Activated CD4-positive, alpha-beta T cell treated with anti-CD3 and anti-CD28 coated beads, Interleukin-2, Interleukin-6, amounts not matched to agents 100 ng/mL and 50 ng/mL, durations not matched to agents 16 hours and 8 hours (primary cell): ENCODE measurements at places on chromosomes 1 and 21.

DNA sequence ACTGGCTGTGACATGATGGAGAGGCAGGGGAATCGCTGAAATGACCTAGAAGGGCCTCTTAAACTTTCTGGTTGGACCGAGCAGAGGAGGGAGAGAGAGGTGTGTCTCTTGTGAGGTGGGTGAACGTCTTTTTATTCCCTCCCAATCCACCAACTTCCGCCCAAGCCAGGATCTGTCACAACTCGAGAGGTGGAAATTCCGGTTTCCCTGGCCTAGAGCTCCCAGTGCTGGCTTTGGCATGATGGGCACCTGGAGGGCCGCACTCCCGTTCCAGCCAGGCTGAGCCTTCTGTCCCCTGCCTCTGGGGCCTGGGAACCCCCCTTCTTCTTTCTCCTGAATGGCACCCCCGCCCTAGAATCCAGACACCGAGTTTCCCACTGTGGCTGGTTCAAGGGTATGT is at the start of gene SEMA4A:
TSS of gene SEMA4A (plus strand) at position 224 of the 400 bp plus-strand sequence. CDS start 994 bp downstream, outside the sequence.
- no peak for DNase-seq

- no peak for DNase-seq
These were observed 57.8 kb upstream of the ERRFI1 start for GRCh38 chr1:8083739-8084484.

DNA sequence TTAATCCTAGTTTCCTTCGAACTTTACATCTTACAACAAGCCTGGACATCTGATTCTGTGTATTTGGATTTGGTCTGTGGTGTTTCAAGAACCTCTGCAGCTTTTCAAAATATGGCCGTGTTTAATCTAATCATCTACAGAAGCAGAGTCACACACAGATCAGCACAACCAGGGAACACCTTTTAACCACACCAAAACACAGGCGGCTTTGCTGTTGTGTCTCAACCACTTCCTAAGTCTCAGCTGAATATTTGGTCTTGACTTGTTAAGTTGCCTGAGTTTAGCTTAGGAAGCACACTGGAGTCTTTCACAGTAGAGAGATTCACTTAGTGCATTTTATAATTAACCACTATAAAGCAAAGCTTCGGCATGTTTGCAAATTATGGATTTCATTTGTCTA is 17.1 kb downstream of the ADAMTS5 start:
- DNase-seq = no peak

DNA sequence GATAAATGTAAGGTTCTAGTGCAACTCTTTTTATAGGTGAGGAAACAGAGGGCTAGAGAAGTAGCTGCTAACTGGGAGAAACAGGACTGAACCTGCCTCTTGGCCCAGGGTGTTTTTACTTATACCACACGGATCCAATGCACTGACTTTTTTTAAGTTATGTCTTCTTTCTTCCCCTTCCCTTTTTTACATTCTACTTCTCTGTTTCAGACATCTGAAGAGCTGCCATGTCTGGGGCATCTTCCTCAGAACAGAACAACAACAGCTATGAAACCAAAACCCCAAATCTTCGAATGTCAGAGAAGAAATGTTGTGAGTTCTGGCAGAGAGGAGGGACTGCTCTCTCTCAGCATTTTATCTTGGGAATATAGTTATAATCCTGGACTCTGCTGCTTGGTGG is 1.4 kb downstream of the PFKFB2 start:
- no peak for DNase-seq

GRCh38 chr21:35988416-35989137 is 71.7 kb downstream of the SETD4 start:
- DNase-seq = no peak

DNA sequence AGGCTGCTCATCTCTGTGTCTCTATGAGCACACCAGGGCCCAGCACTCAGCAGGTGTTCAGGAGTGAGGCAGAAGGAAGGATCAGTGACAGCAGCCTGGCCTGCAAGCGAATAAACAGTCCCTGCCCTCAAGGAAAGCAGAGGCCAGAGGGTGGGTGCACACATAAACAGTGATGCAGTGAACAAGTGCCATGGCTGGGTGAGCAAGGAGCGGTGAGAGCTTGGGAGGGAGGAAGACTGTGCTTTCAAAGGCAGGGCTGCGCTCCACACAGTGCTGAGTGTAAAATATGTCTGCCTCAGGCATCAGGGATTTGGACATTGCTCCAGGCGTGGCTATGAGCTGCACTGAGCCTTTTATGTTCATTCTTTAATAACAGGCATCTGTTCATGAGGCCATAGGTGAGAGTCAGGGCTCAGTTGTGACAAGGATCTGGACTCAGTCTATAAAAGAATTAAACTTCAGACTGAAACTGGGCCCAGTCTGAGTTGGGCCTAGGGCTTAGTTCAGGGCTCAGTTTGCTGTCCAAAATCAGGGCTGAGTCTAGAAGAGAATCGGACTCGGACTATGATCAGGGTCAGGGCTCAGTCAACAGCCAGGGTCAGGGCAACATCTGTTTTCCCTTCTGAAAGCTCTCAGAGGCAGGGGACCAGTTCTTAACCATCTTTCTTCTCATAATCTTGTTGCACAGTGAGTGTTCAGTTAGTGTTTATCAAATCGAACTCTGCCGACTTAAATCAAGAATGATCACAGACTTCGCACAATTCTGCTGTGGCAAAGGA is 213.7 kb downstream of the FOXD2 start:
- DNase-seq = no peak

DNA sequence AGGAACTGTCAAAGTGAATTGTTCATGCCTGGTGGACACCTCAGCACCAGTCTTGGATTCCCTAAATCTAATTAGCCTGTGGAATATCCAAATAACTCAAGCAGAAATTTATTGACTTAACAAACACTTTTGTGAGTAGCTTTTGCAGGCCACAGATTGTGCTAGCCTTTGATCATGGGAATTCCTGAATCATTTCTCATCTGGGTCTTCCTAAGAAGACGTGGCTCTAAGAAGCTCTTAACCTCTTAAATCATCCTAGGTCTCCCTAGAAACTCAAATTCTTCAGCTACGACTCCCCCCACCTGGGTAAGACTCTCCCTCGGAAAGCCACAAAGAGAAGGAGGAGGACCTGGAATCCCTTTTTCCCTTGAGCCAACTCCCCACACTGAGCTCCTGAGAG is 53.8 kb upstream of the PSEN2 start:
- no peak for DNase-seq

DNA sequence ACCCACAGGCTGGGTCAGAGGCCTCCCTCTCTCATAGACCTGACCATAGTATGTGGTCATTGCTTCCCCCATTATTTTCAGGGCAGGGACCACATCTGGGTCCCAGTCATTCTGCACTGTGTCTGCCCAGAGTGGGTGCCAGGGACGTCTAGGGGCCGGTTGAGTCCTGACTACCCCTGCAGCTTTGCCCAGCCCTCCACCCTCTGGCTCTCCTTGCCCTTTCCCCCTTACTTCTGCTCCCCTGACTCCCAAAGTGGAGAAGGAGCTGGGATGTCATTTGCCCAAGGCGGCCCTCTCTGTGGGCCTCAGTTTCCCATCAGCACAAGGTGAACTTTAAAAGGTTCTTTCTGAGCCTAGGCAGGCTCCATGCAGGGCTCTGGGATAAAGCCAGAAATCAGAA is 4.3 kb upstream of the TTC22 start:
- no peak for DNase-seq

DNA sequence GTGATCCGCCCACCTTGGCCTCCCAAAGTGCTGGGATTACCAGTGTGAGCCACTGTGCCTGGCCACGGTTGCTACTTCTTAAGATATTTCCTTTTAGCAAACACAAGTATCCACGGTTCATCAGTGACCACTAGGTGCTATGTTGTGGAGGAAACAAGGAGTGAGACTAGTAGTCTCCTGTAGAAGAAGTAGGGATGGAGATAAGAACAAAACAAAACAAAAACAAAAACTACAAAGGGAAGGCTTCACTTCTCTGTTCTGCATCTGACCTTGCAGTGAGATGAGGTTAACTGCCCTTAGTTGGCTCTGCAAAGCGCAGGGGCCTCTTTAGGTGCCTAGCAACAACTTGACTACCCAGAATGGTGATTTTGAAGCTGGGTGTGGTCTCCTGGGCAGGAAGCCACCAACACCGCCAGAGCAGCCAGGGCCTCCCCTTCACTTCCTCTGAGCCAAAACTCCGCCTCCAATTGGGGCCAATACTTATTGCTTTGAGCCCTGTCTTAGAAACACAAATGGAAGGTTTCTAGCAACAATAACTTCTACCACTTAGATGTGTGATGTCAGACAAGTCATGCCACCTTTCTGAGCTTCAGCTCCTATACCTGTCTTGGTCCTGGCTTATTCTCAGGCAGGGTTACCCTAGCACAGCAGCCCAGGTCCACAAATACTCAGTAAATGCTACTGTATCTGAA is 12.8 kb upstream of the CDC42 start:
- peak; percentile 95 for DNase-seq

GRCh38 chr1:181044449-181044966 is 10.7 kb downstream of the MR1 start:
- DNase-seq = peak; percentile 68

DNA sequence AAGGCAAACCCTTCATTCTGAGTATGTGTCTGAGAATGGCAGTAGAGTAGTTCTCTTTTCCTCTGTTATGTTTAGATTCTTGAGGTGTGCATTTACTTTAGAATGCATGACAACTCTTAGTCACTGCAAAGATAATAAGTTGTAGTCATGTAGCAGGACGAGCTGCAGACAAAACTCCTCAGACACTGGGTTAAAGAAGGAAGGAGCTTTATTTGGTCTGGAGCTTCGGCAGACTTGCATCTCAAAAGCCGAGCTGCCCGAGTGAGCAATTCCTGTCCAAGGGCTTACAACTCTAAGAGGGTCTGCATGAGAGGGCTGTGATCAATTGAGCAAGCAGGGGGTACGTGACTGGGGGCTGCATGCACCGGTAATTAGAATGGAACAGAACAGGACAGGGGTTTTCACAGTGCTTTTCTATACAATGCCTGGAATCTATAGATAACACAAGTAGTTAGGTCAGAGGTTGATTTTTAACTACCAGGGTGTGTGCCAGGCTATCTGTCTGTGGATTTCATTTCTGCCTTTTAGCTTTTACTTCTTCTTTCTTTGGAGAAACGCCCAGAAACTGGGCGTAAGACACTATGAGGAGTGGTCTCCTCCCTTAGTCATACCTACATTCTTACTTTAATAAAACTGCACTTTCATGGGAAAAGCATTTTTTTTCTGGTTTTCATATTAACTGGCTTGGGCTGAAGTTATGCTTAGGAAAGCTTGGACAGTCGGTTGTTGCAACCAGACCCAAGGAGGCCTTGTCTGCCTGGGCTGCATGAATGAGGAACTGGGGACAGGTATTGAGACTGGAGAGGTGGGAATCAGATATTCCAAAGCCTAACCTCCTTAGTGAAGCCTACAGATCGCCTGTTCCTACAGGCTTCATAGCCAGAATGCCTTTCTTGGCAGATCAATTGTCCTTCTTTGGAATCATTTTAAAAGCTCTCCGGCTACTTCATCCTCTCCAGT is 115.1 kb downstream of the RHOU start:
- DNase-seq = no peak

DNA sequence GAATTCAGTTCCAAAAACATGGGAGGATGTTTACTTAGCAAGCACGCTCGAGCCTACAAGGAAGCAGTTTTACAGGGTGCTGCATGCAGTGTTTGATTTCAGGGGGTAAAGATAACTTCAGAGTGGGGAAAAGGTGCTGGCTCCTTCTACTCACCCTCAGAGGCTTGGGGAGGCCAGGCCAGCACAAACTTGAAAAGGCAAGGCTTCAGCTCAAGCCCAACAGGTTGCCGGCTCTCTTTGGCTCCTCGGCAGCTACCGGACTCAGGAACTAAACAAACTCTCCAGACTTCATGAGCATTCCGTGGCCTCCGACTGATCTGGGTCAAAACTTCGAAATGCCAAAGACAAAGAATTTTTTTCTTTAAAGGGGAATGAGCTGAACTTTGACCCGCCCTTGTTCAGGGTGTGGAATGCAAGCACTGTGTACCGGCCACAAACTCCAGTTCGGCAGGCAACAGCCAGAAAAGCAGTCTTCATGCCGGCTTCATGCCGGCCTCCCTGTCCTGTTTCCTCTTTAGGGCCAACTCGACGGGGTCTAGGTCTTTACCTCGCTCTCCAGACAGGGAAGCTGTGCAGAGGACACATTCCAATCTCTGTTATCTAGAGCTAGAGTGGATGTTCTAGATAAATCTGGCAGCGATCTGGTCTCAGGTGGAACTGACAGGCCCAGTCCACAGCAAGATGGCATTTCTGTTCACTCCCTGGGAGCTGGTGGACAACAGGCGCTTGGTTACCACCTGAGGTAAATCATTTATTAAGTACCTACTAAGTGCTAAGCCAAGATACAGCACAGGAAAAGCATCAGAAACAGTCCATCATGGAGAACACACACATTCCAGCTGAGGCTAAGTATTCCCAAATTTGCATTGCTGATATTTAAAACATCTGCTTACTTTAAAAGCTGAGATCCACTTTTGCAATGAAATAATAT is 75.0 kb downstream of the CD46 start:
- no peak for DNase-seq

GRCh38 chr1:69504730-69505252 is 62.9 kb upstream of the LRRC7 start:
- no peak for DNase-seq

GRCh38 chr1:161153176-161153575 is 602 bp upstream of the UFC1 start:
- DNase-seq = no peak

GRCh38 chr1:245054105-245054504 is 100.7 kb upstream of the KIF26B start:
- DNase-seq = no peak

DNA sequence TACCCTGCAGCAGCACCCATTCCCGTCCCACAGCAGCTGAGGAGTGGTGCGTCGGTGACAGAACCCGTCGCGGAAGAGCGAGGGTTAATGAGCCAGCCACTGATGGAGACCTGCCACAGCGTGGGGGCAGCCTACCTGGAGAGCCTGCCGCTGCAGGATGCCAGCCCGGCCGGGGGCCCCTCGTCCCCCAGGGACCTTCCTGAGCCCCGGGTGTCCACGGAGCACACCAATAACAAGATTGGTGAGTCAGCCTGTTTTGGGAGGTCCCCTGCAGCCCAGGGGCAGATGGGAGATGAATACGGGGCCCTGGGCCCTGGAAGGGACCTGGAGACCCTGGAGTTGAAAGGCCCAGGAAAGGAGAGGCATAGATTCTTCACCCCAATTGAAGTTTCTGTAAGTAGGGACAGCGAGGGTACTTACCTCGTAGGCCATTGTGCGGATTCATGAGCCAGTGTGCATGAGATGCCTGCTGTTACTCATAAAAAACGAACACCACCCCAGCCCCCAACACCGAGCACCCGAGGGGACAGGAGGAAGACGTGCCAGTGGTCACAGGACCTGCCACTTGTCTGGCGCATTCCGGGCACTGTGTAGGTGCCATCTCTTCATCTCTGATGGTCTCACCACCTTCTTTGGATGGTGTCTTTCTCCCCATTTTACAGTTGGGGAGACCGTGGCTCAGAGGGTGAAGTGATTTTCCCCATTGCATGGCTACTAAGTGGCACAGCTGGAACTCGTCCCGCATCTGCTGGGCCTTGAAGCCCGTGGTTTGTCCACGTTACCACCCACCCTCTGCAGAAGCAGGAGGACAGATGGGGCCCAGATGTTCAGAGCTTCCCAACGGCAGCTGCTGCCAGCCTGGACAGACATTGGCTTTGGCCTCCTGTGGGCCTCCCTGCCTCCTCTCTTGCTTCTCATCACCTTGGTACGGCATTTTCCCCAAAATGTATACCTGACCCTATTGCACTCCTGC is 28.3 kb upstream of the TNFRSF1B start:
- no peak for DNase-seq
